Amniotic stem cell (primary cell): ENCODE measurements at places on chromosomes 12 and 14.

DNA sequence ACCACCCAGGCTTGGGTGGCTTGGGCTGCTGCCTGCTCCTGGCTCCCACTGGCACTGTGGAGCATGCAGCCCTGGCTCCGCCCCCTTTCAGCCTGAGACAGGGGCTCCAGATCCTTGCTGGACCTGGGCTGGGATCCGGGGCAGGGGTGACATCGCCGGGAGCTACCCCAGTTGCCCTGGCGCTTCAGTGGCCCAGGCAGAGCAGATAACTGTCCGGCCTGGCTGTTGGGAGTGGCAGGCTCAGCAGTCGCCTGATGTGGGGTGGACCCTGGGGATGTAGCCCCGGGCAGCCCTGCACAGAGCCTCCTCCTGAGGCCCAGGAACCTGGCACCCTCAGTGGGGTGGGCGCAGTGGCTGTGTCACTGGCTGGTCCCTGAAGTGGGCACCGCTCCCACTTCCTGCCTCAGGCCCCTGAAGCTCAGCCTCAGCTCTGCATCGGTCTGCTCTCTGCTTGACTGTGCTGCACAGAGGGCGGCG lies 57.9 kb downstream of the FUT8 start:
- no peak for DNase-seq

GRCh38 chr14:95472819-95473251 lies 43.6 kb downstream of the SYNE3 start:
- no peak for DNase-seq

GRCh38 chr12:11765421-11765816 lies 115.9 kb downstream of the ETV6 start:
- no peak for DNase-seq

- DNase-seq: no peak
Observed at GRCh38 chr12:59234391-59234790, 314.1 kb upstream of the LRIG3 start.

- DNase-seq: no peak
Observed at GRCh38 chr12:71191509-71192196, 33.9 kb upstream of the TSPAN8 start.

DNA sequence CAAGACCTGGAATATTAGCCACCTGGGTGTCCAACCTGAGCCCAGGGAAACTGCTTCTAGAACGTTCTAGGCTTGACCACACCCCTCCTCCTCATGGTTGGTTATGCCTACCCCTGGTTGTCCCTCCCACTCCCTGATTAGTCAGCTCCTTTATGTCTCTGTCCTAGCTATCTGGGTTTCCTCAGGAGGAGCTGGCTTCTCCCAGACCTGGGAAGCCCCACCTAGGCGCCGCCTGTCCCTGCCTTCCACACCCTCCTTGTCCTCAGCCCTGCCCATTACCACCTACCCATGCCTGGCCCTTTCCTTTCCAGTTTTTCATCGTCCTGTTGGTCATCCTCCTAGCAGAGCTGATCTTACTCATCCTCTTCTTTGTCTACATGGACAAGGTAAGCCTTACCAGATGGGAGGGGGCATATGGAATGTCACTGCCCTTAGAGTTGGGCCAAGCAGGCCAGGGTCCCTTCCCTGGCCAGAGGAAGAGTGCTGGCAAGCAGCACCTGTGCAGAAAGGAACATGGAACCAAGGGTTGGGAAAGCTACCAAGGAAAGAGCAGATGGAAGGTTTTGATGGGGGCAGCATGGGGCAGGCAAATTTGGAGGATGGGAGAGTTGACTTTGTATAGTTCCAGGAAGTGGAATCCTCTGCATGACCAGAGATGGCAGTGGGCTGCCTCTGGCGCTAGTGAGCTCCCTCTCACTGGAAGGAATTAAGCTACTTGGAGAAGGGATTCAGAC lies 201.7 kb downstream of the TSPAN9 start:
- DNase-seq: no peak

GRCh38 chr14:101575581-101575980 lies 14.3 kb downstream of the DIO3 start:
- no peak for DNase-seq

- DNase-seq: no peak
Observed at GRCh38 chr14:50957296-50957695, 13.0 kb upstream of the PYGL start.
